Natural killer cell (primary cell): ENCODE measurements at places on chromosomes 16 and 17.

DNA sequence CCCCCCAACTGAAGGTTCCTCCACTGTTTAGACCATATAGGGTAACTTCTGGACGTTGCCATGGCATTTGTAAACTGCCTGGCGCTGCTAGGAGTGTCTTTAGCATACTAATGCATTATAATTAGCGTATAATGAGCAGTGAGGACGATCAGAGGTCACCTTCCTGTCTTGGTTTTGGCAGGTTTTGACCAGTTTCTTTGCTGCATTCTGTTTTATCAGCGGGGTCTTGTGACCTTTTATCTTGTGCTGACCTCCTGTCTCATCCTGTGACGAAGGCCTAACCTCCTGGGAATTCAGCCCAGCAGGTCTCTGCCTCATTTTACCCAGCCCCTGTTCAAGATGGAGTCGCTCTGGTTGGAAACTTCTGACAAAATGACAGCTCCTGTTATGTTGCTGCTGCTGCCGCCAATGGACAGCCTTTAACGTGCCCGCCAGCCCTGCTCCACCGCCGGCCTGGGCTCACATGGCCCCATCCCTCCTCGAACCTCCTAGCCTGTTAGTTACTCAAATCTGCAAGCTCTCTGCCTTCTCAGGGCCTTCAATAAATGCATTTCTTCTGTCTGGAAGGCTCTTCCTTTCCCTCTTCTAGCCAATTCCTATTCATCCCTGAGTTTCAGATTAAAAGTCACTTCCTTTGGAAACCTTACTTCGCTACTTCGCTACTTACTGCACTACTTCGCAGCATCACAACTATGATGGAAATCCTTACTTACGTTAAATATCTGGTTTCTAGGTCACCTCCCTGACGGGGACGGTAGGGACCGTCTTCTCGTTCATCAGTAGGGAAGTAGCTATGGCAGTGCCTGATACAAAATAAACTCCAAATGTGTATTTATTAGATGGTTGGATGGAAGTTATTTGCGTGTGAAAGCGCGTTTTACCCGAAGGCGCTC is 640 bp upstream of the NAGLU start:
- DNase-seq, result no peak

DNA sequence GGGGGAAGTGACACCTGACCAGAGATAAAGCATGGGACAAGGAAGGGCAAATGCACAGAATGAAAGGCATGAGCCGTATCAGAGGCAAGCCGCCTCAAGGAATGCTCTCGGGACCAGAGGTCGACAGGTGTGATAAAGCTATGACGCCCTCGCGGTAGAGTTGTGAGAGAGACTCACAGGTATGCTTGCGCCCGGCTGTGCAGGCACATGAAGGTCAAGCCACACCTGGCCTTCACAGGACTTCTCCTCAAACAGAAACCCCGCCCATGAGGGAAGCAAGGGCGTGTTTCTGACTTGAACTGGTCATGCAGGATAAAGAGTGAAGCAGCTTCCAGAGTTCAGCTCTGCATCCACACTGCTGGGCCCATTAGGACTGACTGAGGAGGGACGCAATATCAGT is 7.8 kb downstream of the NCBP3 start:
- DNase-seq, result no peak

GRCh38 chr16:69848637-69849545 is 86.8 kb downstream of the WWP2 start:
- no peak for DNase-seq

GRCh38 chr16:35908152-35908551 is 2448.7 kb downstream of the TP53TG3F start:
- no peak for DNase-seq

- no peak for DNase-seq
Measured at GRCh38 chr17:57931488-57932137, 23.6 kb downstream of the CUEDC1 start.

- DNase-seq, result no peak
Measured at GRCh38 chr17:62091804-62092203, 26.7 kb upstream of the MED13 start.

GRCh38 chr16:69831212-69832123 is 69.3 kb downstream of the WWP2 start:
- DNase-seq, result no peak

DNA sequence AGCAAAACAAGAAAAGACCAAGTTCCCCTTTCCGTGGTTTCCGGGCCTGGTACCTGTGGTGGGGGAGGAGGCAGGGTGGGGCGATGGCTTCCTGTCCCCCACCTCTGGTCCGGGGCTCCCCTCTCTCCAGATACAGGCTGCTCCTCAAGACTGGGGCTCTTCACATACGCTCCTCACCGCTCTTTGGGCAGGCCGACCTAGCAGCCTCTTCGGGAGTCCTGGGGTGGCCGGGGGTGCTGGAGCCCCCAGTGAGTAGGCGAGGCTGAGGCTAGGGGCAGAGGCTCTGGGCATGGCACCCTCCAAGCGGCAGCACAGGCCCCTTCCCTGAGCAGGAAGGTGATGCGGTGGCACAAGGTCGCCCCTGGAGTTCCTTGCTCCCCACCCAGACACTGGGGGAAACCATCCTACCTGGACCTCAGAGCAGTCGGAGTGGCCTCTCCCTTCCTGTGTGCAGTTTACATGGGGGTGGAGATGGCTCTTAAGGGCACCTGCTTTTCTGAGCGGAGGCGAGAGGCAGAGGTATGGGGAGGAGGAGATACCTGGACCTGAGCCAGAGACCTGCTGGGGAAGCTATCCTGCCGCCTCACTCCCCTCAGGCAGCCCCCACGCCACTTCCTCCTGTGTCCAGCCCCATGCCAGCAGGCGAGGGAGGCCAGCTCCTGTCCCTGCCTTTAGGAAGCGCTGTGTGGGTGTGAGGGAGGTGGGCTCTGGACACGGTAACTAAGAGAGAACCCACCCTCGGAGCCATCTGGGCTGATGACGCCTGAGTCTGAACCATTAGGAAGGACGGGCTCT is 891 bp downstream of the CORO1A start:
- peak; percentile 91 for DNase-seq

GRCh38 chr16:75861311-75862097 is 135.2 kb upstream of the CPHXL start:
- no peak for DNase-seq

DNA sequence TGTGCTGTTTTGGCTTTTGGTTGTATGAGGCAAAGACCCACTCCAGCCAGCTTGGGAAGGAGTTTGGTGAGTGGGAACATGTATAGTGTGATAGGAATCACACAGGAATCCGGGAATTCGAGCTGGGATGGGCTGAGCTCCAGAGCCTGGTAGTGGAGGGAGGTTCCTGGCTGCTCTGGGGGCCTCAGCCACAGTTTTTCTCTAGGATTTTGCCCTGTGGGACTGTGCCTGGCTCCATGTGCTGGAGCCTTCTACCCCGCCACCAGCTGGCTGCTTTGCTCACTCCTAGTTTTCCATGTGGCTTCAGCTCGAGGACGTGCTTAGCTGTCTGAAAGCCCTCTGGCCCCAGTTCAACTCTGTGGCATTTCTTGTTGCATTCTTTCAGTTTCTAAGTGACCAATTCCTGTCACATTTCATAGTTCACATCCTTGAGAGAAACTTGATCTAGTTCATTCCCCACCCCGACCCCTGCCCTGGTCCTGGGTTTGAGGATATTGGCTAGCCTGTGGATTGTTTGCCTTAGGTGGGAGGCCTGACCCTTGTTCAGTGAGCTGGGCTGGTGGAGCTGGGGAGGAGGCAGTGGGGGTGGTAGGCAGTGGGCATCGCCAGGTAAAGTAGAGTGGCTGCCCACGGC is 5.0 kb downstream of the SEC14L1 start:
- no peak for DNase-seq

GRCh38 chr17:15941781-15942180 is 3.1 kb upstream of the ADORA2B start:
- DNase-seq, result no peak

- no peak for DNase-seq
Measured at GRCh38 chr17:43356999-43357398, 41.8 kb upstream of the ARL4D start.

GRCh38 chr16:86854626-86855294 is 276.4 kb downstream of the FOXL1 start:
- no peak for DNase-seq

DNA sequence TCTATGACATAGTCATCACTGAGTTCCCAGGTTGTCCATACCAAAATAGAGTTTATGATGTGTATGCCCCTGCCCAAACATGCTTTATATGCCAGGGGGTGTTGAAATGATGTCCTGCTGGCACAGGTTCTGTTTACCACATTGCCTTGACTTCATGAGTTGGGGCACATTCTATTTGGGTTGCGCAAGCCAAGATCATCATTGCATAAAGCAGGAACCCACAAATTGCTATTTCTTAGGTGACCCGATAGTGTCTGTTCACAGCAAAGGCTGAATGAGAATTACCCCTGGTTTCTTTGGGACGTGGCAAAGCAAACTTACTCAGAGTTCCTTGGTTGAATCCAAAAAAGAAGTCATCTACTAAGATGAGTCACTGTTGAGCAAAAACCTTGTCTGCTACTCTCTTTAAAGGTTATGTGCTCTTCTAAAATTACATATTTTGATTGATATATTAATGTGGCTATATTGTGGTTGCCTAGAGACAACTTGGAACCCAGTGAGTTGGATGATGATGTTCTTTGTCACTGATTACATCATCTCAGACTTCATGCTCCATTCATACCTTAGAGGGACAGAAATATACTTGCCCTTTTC is 912.6 kb upstream of the SOX9 start:
- no peak for DNase-seq

DNA sequence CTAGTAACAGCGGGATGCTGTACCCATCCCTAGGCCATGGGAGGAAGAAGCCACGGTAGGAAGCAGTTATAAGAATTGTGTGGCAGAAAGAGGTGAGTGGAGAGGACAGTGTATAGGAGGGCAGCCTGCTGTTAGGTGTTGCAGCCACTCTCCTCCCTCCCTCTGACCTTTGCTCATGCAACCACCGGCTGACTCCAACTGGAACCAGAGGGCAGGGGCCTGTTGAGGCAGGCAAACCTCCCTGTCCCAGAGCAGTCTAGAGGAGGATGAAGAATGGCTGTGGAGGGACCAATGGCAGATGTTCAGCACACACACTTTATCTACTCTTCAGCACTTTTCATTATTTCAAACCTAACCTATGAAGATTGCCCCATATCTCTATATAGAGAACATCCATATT is 2.2 kb downstream of the TXNL4B start:
- DNase-seq, result no peak

DNA sequence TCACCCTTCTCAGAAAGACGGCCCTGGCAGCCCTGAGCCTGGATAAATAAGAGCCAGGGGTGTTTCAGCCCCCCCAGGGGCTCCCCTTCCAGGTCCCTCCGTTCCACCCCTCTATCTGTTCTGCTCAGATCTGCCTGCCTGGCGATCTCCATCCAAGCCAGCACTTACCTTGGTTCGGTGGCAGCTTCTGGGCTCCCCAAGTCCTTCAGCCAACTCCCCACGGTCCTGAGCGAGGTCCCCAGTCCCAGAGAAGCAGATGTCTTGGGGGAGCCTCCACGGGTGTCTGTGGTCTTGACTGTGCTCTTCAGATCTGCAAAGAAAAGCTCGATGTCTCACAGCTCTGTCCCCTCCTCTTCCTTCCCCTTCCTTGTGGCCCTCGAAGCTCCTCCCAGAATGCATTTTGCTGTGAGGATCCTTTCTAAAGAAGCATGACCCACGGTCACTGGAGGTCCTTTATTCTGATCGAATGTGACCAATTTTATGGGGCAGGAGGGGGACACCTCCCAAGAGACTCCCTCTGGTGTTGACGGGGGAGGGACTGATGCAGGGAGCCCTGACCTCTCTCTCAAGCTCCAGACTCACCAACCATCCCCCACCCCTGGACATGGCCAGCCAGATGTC is at the start of gene PIK3R6:
Gene PIK3R6, minus strand, starts transcription at position 314 of the 621 bp plus-strand sequence. CDS start 17,880 bp downstream, outside the sequence.
- DNase-seq, result no peak

DNA sequence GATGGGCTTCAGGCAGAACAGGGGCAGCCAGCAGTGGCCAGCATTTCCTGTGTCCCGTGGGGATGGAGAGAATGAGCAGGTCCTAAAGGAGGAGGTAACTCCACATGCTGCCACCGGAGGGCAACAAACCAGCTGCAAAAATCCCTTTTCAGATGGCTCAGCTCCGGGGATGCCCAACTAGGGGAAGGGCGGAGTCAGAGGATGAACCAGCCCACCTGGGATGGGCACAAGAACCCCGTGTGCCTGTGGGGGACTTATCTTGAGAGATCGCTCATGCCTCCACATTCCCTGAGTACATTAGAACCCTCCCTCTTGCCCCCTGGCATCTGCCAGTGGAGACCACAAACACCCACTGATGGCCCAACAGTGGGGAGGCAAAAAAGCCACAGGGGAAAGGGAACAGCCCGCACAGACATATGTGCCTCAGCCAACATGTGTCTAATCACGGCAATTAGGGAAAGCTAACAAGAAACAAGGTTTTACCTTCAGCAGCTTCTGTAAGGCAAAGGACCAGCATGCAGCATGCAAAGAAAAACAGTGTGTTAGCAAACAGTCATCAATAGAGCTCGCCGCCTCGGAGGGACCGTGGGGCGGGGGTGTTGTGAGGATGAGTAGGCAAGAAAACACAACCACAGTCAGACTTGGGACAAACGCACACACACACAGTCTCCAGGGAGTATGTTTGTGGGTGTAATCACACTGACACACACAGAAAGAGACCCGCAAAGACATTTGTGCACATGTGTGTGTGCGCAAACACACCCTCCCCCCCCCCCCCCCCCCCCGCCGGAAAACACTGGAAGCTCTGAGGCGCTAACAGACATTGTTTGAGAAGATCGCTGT is 64.0 kb downstream of the MYO18A start:
- DNase-seq, result no peak

- no peak for DNase-seq
Measured at GRCh38 chr16:80120899-80121521, 419.8 kb upstream of the DYNLRB2 start.

DNA sequence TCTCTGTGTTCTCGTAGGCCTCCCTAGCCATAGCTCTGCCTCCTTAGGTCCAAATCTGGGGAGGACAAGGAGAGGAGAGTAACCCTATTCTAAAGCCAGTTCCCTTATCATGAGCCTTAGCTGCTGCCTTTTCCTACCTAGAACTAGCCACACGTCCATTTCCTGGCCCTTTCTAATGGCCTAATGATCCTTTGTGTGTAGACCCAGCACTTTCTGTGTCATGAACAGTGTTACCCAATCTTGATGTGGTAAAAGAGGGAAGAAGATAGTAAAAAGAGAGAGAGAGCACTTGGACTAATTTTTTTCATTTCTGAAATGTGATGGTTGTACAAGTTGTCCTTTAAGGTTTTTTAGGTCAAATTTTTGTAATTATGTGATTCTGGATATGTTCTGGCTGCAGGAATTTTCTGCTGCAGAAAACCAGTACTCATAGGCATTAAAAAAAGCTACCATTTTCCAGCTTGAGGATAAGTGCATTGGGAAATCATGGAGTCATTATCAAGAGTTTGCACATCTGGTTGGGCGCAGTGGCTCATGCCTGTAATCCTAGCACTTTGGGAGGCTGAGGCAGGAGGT is 18.2 kb downstream of the CASC3 start:
- DNase-seq, result no peak

DNA sequence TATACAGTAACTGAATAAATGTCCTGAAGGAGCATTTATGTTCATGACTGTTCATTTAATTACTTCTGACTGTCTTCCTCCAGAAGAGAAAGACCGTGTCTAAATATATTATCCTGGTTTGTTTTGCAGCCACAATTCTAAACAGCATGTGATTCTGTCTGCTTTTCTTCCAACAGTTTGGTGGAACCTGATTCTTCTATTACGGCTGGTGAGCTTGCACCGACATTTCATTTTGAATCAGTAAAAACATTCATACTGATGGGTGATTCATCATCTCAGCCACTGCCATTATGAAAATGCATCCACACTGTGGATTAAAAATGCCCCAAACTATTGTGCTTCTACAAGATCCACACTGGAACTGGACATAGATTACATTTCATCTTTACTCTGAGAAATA is 16.9 kb downstream of the KNOP1 start:
- no peak for DNase-seq

- DNase-seq, result no peak
Measured at GRCh38 chr17:43517615-43518386, 28.3 kb downstream of the ETV4 start.
